ENCODE measurements at places on chromosomes 2 and 18.

GRCh38 chr2:167293943-167294775, 405.9 kb downstream of the XIRP2 start:
- DNase-seq, result no peak

DNA sequence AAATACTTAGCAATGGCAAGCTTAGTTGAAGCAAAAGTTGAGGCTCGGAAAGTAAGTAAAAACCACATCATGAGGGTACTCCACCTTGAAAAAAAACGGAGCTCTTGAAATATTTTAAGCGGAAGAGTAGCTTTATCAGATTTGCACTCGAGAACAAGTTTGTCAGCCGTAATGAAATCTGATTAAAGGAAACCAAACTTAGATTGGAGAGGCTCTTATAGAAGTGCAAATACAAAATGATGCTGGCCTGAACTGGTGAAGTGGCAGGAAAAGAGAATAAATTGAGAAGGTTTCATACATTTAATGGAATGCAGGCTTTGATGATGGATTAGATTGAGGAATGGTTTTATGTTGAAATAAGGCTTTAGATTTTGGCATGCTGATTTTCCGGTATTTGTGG, 484.2 kb downstream of the PID1 start:
- DNase-seq, result no peak

DNA sequence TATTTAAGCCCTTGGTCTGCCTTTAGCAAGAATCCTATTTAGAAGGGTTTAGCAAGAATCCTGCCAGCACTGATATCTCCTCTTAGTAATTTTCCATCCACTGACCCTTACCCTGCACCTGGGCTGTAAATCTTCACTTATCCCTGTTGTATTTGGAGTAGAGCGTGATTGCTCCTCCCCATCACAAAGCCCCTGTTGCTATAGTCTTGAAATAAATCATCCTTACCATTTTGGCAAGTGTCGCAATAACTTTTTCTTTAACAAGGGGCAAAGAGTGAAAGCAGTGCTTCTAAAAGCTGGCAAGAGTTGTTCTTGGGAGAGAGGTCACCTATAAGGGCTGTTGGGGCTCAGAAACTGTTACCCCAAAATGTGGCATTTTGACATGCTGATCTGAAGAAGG, 3.7 kb upstream of the SCTR start:
- DNase-seq, result no peak

GRCh38 chr2:156526950-156527636, 90.9 kb downstream of the GPD2 start:
- DNase-seq, result no peak

DNA sequence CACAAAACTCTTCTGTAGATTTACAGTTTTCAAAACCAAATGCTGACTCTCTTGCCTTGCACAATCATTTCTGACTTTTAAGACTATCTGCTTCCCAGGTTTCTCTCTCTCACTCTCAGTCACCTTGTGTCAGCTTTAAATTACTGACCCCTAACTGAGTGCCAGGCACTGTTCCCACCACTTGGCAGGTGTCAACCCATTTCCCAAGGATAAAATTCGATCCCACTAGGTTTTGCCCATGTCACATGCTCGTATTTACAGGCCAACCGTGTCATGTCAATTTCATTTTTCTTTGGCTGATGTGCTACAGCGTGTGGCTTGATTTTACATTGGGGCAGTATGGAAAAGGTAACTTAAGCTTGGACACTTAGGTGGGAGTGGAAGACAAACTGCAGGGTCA, 26.1 kb upstream of the LMAN1 start:
- no peak for DNase-seq

- DNase-seq, result peak; percentile 37
These were observed 758 bp downstream of the SCLY start for GRCh38 chr2:238061315-238062202.

DNA sequence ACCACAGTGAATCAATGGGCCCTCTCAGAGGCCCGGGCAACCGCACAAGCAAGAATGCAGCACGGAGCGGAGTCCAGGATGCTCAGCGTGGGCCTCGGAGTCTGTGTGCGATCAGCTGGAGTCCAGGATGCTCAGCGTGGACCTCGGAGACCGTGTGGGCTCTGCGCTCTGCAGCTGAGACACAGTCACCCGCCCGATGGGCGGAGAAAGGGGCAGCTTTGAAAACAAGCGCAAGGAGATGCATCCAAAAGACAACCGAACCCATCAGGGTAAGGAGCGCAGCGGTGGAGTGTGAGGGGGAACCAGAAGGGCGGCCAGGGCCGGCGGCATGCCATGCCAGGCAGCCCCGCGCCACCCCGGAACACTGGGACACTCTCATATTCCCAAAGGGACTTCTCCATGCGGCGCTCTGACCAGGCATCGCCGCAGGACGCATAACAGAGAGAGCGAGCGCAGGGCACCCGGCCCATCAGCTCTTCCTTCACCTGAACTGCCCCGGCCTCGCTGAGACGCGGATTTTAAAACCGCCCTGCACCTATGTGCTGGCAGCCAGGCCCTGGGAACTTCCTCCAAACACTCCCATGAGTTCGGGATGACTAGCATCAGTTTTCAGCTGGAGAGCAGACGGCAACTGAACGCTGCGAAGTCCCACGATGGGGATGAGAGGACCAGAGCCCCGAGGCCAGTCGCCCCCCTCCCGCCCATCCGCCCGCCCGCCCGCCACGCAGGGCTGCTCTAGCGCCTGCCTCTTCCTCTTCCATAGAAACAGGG, 44.7 kb downstream of the MC5R start:
- no peak for DNase-seq

- DNase-seq, result peak; percentile 44
These were observed 263.8 kb downstream of the RBM43 start for GRCh38 chr2:150997702-150998440.

GRCh38 chr2:109609352-109610024, 4.3 kb downstream of the SEPTIN10 start:
- DNase-seq, result peak; percentile 87

DNA sequence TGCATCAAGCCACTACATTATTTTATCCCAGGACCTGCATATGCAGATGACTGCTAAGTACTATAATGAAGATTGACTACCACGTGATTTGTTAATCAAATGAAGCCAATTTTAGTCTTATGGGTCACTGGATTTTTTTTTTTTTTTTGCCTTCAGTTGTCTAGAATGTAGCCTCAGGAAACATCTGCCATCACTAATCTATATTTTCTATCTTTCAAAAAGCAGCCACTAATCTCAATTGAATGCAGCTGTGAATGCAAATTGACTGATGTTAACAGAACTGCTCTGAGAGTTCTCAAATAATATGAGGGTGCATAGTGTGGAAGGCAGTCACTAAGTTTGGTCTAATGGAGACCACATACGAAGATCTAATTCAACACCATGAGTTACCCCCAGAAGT, 106.3 kb downstream of the ABCA12 start:
- no peak for DNase-seq

GRCh38 chr2:191740016-191740419, 62.1 kb downstream of the NABP1 start:
- no peak for DNase-seq

GRCh38 chr2:184041077-184041476, 557.3 kb upstream of the ZNF804A start:
- peak; percentile 37 for DNase-seq

DNA sequence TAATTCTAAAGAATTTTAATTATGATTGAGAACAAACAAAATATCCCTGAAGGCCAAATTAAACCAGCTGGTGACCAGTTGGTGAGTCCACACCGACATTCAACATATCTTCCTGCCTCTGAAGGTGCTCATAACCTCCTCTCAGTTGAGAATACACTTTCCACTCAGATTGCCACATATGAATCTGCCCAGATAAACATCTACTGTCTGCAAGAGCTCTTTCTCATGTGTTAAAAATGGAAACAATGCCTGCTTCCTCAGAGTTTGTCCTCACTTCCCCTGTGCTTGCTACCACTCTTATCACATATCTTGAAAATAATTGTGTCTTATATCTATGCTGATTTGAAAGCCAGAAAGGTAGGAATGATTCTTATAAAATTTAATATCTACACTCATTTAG, 177.7 kb upstream of the GULP1 start:
- peak; percentile 49 for DNase-seq

GRCh38 chr2:209840434-209840833, 68.8 kb downstream of the UNC80 start:
- DNase-seq, result no peak

GRCh38 chr2:22055784-22056620, 932.2 kb downstream of the TDRD15 start:
- no peak for DNase-seq

DNA sequence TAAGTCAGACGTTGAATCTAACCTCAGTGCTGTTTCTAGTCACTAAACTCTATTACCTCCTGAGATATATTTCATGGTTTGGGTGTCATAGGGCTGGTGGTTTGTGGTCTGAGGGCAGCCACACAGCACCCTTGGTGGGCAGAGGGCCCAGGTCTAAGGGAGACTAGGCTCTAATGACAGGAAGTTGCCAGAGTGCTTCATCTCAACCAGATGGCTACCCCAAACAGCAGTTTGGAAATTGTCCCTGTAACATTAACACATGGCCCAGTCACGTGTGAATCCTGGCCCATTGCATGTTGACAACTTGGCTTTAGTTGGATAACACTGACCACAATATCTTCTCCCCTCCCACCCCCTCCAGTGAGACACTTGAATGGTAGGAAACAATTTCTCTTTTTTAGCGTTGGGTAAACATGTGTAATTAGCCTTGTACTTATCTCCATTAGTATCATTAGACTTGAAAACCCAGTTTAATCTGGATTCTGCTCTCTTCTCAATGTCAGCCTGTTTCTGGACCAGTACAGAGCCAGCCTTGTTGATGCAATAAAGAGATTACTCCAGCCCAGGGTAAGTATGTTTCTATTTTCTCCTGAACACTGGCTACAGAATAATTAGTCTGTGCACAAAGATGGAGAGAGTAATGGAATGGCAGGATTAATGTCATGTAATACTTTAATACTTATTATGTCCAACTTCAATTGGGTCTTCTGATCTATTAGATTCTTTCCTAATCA, 187.8 kb upstream of the SIX3 start:
- no peak for DNase-seq

- DNase-seq, result no peak
These were observed 553.6 kb upstream of the NRP2 start for GRCh38 chr2:205128726-205129125.

DNA sequence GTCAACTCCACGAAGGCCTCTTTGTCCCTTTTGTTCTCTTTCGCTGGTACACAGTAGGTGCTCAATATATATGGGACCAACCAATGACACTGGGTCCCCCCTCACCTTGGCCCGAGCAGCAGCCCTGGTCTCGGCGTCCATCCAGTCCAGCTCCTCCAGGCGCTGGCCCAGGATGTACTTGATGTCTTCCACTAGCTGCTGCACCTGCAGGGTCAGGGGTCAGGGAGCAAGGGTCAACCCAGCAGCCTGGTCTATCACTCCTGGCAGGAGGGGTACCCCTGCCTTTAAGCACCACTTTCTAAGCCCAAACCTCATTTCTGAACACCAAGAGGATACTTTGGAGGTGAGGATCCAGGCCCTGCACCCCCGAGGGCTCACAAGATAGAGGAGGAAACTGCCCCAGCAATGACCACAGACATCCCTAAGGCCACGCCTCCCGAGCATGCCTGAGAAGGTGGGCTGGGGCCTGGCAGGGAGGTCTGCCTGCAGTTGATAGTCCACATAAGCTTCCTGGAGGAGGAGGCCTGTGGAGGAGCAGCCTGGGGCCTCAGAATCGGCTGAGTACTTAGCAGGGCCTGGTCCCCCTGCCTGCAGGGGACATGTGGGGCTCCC, 4.2 kb downstream of the ECEL1 start:
- no peak for DNase-seq

DNA sequence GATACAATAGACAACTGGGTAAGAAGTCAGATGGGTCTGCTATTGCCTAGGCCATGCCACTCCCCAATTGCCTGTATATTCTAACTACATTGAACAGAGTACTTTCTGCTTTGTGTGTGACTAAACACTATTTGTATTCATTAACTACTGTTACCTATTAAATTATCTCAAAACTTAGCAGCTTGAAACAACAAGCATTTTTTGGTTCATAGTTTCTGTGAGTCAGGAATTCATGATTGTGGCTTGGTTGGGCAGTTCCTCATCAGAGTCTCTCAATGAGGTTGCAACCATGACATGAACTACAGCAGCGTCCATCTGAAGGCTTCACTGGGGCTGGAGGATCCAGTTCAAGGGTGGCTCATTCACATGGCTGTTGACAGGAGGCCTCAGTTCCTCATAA, 205.7 kb downstream of the EN1 start:
- DNase-seq, result peak; percentile 15

DNA sequence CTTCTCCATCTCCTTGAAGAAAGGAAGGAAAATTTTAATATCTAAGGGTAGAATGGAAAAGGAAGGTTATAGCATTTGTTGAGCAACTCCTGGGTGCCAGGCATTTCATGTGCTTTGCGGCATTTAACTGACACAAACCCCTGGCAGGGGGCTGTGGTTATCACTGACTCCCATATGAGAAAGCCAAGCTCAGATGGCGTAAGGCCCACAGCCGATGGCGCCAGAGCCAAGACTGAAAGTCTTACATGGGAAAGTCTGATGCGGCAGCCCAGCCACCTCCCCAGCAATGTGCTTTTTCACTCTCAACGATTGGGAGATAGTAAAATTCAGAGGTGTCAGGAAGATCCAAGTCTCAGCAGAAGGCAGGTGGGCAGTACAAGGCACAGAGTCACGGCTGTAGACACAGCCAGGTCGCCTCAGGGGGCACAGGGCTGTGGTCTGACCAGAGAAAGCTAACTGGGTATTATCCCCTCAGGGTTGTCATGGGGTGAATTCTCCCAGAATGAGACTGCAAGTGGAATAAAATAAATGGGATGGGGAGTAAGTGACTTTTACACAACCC, 324.2 kb upstream of the NCKAP5 start:
- DNase-seq, result no peak

- DNase-seq, result no peak
These were observed 264.6 kb upstream of the AGAP1 start for GRCh38 chr2:235229236-235229635.

GRCh38 chr2:39839261-39839848, 60.3 kb upstream of the THUMPD2 start:
- no peak for DNase-seq

DNA sequence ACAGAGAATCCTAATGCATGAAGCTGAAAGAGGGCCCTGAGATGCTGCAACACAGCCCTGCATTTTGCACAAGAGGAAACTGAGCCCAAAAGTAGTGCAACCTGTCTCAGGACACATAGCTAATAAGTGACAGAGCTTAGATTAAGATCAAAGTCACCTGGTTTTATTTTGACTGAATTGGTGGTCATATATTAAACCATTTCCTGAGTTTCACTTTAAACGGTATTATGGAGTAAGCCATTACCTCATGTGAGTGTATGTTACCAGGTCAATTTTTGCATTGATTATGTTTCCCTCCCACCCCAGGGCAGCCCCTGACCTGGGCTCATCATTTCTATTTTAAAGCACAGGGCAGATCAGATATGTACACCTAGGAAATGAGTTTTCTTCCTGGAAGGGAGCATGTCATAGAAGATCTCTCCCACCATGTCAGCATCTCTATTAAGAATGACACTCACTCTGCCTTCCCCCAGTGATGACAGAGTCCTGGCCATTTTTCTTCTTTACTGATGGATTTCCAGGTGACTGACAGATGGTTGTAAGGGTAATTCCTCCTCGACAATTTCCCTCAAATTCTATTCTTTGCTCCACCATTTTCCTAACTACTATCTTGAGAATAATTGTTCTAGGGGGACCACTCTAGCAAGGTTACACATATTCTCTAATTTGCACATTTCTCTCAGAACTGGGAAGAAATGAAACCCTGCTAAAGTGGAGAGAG, 441.3 kb upstream of the SLC14A2 start:
- no peak for DNase-seq

GRCh38 chr2:84458551-84459017, 496 bp downstream of the SUCLG1 start:
- no peak for DNase-seq

Measured in fibroblast of skin of back (primary cell).